ENCODE measurements at places on chromosomes 3 and 15.

- DNase-seq = no peak
These were observed 297.0 kb downstream of the CGGBP1 start for GRCh38 chr3:87761795-87762194.

- DNase-seq = no peak
These were observed 551.2 kb downstream of the MECOM start for GRCh38 chr3:169112153-169112892.

- DNase-seq = no peak
These were observed 4.5 kb downstream of the RAB7A start for GRCh38 chr3:128730471-128730870.

GRCh38 chr3:184693011-184693975 is 18.6 kb downstream of the MAGEF1 start:
- DNase-seq = no peak

DNA sequence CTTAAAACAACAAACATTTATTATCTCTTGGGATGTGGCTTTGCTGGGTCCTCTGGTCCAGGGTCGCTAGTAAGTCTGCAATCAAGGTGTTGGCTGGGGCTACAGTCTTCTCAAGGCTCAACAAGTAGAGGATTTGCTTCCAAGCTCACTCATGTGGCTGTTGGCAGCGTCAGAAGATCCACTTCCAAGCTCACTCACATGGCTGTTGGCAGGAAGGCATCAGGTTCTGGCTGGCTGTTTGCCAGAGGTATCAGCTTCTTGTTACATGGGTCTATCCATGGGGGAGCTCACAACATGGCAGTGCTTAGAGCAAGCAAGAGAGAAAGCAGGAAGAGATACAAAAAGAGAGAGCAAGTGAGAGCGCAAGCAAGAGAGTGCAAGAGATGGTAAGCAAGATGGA is 15.0 kb upstream of the BNC1 start:
- DNase-seq = no peak

DNA sequence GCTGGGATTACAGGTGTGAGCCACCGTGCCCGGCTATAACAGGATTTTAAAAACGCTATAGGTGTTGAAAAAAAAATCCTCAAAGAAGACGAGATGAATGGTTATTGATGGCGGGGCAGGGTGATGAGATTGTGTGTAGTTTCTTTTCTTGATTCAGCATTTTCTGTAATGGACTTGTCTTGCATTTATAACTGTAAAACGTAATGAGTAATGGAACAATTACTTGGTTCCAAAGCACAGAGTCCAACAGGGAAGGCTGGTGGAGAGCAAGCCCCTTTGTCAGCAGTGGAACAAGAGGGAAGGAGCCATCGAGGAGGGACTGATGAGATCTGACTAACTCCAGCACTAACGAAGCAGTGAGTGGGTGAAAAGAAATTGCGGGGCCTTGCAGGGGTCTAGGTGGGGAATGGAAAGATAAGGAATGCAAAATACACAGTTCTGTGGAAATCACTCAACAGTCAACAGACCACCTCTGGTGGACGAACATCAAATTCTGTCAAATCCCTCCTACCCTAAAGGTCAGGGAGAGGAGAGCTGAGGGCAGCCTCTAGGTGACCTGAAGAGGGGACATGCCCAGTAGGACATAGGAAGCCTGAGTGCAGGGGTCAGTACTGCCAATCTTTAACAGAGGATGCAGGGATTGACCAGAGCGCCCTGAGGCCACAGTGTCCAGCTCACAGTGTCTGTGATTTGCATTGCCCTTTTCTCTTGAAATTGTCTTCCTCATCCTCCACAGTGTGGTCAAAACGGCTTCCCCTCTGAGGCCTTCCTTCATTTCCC is 23.1 kb upstream of the CDCP1 start:
- no peak for DNase-seq

GRCh38 chr3:33717616-33717865 is 513 bp downstream of the CLASP2 start:
- no peak for DNase-seq

GRCh38 chr15:100801256-100801900 is 78.3 kb upstream of the ALDH1A3 start:
- no peak for DNase-seq

DNA sequence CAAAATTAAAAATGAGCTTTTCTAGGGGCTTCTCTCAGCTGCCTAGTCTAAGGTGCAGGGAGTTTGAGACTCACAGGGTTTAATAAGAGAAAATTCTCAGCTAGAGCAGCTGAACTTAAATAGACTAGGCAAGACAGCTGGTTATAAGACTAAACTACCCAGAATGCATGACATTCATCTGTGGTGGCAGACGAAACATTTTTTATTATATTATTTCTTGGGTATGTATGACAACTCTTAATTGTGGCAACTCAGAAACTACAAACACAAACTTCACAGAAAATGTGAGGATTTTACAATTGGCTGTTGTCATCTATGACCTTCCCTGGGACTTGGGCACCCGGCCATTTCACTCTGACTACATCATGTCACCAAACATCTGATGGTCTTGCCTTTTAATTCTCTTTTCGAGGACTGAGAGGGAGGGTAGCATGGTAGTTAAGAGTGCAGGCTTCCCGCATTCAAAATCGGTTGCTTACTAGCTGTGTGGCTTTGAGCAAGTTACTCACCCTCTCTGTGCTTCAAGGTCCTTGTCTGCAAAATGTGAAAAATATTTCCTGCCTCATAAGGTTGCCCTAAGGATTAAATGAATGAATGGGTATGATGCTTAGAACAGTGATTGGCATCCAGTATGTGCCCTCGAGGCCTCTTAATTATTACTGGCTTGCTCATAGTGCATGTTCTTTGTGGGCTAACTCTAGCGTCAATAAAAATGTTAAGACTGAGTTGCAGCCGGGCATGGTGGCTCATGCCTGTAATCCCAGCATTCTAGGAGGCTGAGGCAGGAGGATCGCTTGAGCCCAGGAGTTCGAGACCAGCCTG is 984 bp downstream of the CCR5 start:
- no peak for DNase-seq

GRCh38 chr15:30924353-30924752 is 20.6 kb downstream of the FAN1 start:
- DNase-seq = no peak

DNA sequence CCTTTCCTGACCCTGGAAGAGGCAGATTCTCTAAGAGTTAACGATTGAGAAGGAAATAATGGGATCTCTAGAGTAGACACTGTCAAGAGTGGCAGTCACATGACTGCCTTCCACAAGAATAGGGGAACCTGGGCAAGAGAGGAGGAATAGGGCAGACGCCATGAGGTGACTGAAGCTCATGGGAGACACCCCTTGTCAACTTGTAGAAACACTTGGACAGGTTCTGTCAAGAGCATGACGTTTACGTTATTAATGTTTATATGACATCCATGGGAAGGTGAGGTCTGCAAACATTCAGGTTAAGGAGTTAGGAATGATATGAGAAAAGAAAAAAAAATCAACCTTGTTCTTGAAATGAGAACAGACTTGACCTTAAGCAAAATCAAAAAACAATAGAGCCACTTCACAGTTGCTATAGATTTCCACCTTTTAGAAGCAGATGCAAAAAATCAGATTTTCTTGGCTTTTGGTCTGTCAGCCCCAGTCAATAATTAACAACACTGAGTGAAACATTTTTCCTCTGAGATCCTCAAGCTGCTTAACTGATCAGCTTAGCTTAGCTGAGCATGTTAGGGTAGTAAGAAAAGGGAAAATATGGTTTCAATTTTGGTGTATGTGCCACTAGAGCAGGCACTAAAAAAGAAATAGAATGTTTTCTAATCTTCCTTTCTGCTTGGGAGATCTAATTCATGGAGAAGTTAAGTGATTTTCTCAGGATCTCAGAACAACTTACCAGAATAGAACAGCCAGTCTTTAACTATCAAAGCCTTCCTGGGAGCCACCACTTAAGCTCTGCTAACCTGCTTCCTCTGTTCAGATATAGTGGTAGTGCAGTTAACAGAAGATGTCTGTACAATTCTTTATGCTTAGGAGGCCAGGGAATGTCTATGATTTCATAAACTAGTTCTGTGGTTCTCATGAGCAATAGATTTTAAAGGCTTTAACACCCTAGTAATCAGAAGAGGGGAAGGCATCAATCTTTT is 116.9 kb downstream of the B3GALNT1 start:
- DNase-seq = no peak

DNA sequence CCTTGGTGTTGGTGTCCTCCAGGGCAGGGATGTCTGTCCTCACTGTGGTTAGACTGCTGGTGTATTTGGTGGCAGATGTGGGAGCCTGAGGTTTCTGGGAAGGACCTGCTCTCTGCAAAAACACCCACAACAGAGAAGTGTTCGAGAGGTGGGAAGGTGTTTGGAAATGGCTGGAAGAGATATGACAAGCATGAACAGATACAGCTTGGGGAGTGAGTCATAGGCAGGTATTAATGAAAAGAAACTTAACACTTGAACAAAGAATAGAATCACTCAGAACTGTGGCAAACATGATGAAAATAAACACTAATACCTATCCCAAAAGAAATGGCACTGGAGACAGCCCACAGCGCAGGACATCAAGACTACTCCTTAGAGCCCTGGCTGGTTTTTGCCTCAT is 192.4 kb upstream of the RORA start:
- no peak for DNase-seq

DNA sequence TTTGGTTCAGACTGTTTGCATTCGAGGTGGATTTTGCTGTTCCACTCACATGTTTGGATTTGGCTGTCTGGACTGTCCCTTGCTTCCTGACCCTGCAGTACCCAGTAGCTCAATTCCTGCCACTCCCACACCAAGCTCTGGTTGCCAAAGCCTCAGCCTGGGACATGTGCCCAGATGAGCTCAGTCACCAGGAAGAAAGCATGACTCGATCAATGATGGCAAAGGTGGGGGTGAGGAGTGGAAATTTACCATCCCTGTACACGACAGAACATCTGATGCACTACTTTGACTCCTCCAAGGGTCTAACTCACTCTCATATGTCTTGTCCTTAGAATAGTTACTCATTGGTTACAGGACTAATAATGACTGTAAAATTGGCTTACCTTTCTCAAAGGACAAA is 45.2 kb downstream of the ZNF385D start:
- DNase-seq = no peak

DNA sequence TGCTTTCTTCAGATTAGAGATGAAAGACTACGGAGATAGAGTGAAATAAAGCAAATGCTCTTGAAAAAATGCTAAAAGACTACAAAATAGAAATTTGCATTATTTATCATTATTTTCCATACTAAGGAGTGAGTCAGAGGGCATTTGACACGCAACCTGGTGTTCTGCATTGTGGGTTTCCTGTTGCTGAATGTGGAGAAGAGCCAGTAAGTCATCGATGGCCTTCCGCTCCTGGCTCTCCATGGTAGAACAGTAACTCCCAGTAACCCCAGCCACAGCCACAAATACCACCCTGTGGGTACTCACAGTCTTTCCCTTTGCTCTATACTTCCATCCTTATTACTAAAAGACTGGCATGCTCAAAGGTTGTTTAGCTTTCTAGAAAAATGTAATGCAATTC is 61.5 kb downstream of the CGGBP1 start:
- no peak for DNase-seq

- DNase-seq = no peak
These were observed 8.8 kb upstream of the CMC1 start for GRCh38 chr3:28232659-28233058.

GRCh38 chr15:29449136-29449535 is 179.5 kb upstream of the NSMCE3 start:
- DNase-seq = no peak

DNA sequence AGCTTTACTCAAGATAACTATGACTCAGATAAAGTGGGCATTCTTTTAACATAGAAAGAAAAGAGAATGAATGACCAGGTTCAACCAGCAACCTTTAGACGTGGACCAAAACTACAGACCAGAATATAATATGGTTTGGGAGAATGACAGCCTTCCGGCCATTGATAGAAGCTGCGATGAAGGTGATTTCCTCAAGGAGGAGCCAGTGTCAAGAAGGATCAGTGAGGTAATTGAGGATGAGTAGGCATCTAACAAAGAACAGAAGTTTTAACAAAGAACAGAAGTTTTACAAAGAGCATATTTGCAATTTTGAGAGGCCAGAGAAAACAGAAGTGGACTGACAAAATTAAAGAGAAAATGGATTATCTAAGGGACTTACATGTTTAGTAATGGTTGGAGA is 289.0 kb upstream of the AGTR1 start:
- DNase-seq = no peak

GRCh38 chr3:108017587-108017986 is 73.2 kb downstream of the CD47 start:
- DNase-seq = no peak

- no peak for DNase-seq
These were observed 20.9 kb upstream of the SSUH2 start for GRCh38 chr3:8665407-8665896.

- no peak for DNase-seq
These were observed 111.8 kb upstream of the C15orf61 start for GRCh38 chr15:67409175-67409574.

- no peak for DNase-seq
These were observed 15.2 kb downstream of the TIPARP start for GRCh38 chr3:156689608-156690007.

- DNase-seq = no peak
These were observed 86.2 kb downstream of the CMSS1 start for GRCh38 chr3:99903869-99904268.

- no peak for DNase-seq
These were observed 35.3 kb upstream of the PSMD6 start for GRCh38 chr3:64058566-64058965.

GRCh38 chr15:77863491-77864105 is 213.9 kb downstream of the TBC1D2B start:
- DNase-seq = no peak

DNA sequence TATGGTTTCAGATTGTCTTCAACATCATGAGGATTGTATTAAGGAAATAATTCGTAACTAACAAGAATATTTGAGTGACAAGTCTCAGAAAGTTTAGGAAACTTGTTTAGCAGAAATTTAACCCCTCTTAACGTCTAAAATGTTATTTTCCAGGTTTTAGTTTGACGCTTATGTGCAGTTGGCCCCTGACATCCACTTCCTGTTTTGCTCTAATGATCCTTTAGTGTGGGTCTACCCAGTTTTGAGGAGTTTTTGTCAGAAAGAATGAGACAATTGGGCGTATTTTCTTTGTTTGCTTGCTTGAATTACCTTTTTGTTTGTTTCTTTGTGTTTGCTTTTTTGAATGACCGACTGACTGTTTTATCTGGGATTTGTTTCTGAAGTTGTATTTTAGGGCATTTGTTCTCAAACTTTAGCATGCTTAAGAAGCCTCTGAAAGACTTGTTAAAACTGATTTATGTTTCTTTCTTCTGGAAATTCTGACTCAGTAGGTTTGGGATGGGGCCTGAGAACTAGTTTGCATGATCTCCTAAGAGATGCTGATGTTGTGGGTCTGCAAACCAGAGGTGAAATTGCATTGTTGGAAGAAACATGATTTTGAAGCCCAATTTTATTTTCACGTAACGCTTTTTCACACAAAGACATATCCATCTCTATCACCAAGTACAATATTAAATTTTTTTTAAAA is 20.6 kb downstream of the RBMS3 start:
- DNase-seq = no peak

GRCh38 chr15:57561041-57561711 is 30.5 kb upstream of the MYZAP start:
- peak; percentile 34 for DNase-seq

DNA sequence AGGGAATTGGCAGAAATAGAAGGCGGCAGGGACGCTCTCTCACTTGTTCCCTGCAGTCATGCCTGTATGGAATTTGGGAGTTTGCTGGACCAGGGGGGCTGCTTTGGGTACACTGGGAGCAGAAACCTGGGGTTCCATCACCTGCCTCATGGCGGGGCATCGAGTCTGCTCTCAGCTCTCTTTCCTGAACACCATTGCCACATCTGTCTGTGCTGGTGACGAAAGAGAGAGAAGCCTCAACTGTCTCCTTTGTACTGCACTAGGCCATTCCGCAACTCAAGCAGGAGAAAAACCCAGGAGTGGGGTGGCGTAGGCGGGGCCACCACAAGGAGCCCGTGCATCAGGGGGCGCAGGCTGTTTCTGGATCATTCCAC is 14.0 kb downstream of the TMEM158 start:
- no peak for DNase-seq
